ENCODE measurements at places on chromosomes 13 and 19.

- DNase-seq = no peak
These were observed 99.9 kb downstream of the COL4A2 start for GRCh38 chr13:110407021-110407420.

GRCh38 chr19:43467730-43468129 is 2.3 kb upstream of the LYPD3 start:
- no peak for DNase-seq

GRCh38 chr19:55640043-55640576 is 692 bp upstream of the ZNF580 start:
- no peak for DNase-seq

DNA sequence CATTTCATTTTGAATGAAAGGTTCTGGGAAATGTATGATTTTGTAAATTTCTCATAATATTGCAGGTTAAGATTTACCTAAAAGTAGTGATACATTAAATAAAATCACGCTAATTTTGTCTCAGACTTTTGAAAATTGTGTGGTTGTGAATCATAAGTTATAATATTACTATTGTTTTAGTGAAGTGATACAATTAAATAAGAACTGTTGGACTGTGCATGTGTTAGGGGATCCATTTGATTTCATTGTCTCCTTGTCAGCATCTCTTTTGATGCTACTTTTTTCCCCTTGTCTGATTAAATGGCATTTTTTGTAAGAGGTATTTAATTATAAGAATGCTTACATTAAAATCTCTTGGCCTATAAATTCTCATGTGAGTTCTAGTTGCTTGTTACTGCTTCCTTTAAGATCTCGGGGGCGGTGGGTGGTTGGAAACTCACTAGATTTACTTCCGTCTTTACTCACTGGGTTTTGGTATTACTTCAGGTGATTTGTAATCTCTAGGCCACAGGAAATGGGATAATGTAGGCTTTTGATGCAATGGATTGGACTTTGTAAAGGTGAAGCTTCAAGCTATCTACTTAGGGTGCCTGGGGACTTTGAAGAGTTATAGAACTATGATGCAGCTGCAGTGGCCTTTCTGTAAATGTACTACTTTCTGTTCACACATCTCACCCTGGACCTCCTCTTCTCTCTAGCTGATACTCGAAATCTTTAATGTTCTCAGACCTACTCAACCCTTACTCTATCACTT is 66.5 kb downstream of the PAN3 start:
- no peak for DNase-seq

GRCh38 chr13:96797136-96797535 is 197.1 kb downstream of the OXGR1 start:
- no peak for DNase-seq

GRCh38 chr19:13428352-13428751 is 77.9 kb downstream of the CACNA1A start:
- peak; percentile 53 for DNase-seq

- no peak for DNase-seq
These were observed 170.6 kb upstream of the TSC22D1 start for GRCh38 chr13:44746690-44747089.

GRCh38 chr13:108375034-108375433 is 105.5 kb downstream of the TNFSF13B start:
- no peak for DNase-seq

DNA sequence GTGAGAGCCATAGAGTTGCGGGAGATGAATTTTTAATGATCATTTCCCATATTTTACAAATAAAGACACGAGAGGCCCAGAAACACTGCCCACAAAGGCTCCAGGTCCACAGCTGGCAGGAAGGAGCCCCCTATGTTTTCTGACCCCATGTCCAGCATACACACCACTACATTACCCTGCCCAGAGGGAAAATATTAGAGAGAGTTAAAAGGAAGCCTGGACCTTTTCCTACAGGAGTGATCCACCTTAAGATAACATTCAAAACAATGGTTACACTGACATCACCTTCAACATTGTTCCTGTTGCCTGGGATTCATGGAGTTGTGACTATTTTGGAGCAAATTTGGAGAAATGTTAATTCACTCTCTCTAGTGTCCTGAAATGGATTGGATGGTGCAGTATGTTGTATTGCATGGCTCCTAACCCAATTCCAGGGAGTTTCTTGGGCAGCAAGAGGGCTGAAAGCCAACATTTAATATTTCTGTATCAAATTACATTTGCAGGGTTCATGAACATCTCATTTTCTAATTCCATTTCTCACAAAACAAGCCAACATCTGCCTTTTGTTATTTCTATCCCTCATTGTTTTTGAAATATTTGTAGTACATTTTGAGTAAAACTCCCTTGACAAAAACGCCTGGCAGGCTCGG is 172.5 kb downstream of the DLEU7 start:
- DNase-seq = no peak

- no peak for DNase-seq
These were observed 72.5 kb upstream of the FBXL3 start for GRCh38 chr13:77099415-77099814.

DNA sequence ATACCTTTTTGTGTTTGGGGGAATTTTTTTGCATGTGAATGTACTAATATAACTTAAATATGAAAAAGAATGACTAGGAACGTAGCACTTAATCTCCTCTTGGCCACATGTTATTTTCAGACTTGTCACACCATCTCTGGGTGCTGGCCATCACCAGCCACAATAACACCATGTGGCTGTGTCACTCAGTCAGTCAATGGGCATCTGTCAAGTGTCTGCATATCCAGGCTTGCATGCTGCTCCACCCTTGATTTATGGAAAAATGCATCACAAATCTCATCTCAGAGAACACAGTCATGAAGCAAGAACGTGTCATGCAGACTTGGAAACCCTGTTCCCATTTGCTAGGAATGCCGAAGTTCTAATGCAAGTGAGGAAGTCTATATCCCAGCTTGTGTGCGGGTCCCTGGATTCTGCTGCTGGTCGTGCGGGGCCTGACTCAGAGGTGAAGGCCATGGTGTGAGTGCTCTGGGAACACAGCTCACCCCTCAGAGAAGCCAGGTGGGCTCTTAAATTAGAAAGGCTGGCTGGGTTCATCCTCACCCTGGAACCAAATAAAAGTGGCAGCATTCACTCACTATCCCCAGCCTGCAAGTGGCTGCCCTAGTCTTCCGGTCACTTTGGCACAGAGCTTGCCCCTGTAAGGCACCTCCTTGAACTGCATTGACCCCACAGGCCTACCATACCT is 53.6 kb upstream of the ARHGEF7 start:
- no peak for DNase-seq

DNA sequence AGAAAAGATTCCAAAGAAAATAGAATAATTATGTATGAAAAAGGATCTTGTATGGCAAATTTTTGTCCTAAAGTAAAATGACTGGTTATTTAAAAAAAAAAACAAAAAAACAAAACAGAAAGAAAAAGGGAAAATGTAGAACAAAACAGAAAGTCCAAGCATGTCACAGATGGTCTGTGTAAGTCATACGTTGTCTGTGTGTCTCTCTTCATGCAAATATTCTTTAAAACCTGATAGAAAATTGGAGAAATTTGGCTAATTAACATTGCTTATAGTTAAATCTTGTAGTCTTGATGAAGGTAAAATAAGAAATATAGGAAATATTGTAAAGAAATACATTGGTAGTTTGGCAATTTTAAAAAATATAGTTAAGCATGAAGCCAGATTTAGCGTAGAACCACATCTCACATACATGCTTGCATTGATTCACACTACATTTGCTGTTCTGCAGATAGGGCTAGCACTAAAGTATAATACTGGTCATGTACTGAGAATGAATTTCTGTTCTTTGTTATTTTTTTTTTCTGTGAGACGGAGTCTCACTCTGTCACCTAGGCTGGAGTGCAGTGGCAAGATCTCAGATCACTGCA is 58.4 kb downstream of the SPRYD7 start:
- no peak for DNase-seq

- no peak for DNase-seq
These were observed 668.6 kb upstream of the SLC10A2 start for GRCh38 chr13:103734837-103735236.

DNA sequence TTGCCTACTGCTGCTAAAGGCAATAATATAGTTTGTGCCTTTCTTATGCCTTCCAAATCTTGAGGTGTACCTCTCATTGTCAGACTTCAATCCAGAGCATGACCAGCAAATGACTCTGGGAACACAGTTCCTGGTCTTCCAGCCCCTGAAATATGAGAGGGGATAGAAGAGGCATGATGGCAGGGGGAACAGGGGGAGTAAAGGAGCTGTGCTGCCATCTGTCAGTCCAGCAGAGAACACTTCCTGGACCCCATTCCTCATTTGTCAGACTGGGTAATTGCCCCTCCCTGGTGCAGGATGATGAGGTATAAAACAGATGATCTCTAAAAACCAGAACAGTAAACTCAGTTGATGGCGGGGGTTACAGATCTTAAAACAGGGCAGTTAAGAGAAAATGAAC is 618.7 kb downstream of the DIAPH3 start:
- no peak for DNase-seq

GRCh38 chr19:57888560-57889231 is at the start of gene ZNF814:
TSS of gene ZNF814 (minus strand) at chr19:57889037. CDS start at chr19:57888802, 235 bp downstream.
- DNase-seq = peak; percentile 83

- no peak for DNase-seq
These were observed 50.8 kb downstream of the ZAR1L start for GRCh38 chr13:32264407-32264806.

DNA sequence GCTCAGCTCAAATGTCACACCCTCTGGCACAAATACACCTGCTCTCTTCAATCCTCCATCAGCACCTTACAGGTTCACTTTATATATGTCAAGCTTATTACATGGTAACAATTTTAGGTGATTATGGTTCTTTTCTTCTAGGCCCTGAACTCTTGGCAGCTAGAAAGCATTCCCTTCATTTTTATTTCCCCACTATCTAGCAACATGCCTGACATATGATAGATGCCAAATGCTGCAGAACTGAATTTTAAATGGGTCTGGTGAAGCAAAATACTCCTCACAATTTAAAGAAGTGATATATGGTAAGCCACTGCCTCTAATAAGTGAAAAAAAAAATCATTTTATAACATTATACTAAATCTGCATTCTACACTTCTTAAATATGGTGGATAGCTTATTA is 95.2 kb downstream of the USP12 start:
- DNase-seq = no peak

DNA sequence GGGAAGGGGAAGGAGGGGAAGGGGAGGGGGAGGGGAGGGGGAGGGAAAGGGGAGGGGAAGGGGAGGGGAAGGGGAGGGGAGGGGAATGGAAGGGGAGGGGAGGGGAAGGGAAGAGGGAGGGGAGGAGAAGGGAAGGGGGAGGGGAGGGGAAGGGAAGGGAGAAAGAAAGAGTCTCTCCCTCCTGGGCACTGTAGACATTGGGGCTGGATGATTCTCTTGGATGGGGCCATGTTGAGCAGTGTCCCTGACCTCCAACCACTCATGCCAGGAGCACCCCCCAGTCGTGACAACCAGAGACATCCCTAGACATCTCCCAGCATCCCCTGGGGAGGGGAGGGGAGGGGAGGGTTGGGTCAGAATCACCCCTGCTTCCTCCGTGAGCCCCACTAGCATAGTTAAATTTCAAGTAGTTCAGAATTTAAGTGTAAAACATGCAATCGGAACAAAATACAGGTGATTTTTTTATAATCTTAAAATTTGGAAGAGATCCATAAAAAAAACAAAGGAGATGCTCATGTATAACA is 64.0 kb downstream of the GNG7 start:
- no peak for DNase-seq

All from D341Med (cell line).